H1 (cell line): ENCODE measurements at places on chromosomes 5 and 9. TPM values are rescaled to one million over a fixed set of nuclear protein-coding genes. Genes with fewer than 3 reads are reported as not detected.

DNA sequence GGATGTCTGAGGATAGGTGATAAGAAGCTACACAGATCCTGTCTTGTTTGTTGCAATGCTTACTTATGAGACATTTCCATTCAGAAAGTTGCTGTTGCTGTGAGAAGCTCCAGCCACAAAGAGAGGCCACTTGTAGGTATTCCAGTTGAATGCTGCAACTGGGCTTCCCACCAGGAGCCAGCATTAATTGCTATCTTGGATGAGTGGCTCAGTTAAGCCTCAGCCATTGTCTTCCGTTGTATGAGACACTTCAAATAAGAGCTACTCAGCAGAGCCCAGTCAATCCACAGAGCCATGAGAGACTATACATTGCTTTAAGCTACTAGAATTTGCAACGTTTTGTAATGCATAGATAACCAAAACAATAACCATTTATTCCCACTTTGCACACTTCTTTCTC, 104.3 kb upstream of the ARRDC3 start:
- no peak overlapping the region for H3K27ac ChIP-seq
- no peaks in the 10 kb centered on the region for H3K27me3 ChIP-seq
- DNase-seq: no peak
- H3K4me1 ChIP-seq: no peaks in the 10 kb centered on the region
- H3K36me3 ChIP-seq: no peaks in the 10 kb centered on the region

GRCh38 chr9:111957856-111958631, 61.4 kb downstream of the UGCG start:
- H3K4me1 ChIP-seq: peaks cover 3% of the 10 kb centered on the region
- H3K36me3 ChIP-seq: no peaks in the 10 kb centered on the region
- no peaks in the 10 kb centered on the region for H3K27me3 ChIP-seq
- DNase-seq: no peak

- no peak overlapping the region for H3K4me3 ChIP-seq
- no peaks in the 10 kb centered on the region for H3K27me3 ChIP-seq
- no peak for DNase-seq
- H3K4me1 ChIP-seq: peaks cover 14% of the 10 kb centered on the region
- H3K36me3 ChIP-seq: no peaks in the 10 kb centered on the region
Measured at GRCh38 chr5:154168395-154168794, 22.1 kb upstream of the GALNT10 start.

DNA sequence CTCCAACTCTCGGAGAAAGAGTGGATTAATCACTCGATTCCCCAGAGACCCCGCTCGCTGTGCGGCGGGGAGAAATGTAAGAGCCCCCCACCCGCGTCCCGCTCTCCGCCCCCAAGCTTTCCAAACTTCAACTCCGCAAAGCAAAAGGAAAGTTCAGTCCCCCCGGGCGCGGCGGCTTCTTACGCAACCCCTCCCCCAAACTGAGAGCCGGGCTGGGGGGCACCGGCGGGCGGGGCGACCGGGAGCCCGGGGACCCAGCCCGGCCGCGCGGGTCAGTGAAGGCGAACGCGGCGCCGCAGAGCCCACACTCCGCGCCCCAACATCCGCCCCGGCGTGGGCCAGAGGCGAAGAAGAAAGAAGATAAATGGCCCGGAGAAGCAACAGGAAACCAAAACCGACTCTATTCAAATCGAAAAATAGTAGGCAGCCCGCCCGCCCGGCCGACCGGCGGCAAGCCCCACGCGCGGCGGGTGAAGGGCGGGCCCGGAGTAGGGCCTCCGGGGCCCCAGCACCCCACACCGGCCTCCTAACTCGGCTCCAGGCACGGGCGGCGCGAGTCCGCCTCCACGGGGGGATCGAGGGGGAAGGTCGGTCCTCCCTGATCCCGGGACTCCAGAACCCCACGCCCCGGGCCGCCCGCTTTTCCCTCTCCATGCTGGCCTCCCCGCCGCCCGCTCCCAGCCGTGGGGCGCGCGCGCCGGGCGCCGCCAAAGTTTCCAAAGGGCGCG, 720 bp downstream of the NOTCH1 start:
- no peak for DNase-seq
- peak overlapping the region; percentile 98 for H3K4me3 ChIP-seq
- H3K27me3 ChIP-seq: no peaks in the 10 kb centered on the region
- H3K36me3 ChIP-seq: peaks cover 3% of the 10 kb centered on the region; the same call in 1 of the 2 replicates

GRCh38 chr9:16985559-16986348, 115.3 kb upstream of the BNC2 start:
- H3K27ac ChIP-seq: no peak overlapping the region
- H3K36me3 ChIP-seq: no peaks in the 10 kb centered on the region
- peaks cover 6% of the 10 kb centered on the region for H3K4me1 ChIP-seq
- no peaks in the 10 kb centered on the region for H3K27me3 ChIP-seq
- DNase-seq: no peak

- no peak overlapping the region for H3K27ac ChIP-seq
- no peaks in the 10 kb centered on the region for H3K4me1 ChIP-seq
- H3K36me3 ChIP-seq: no peaks in the 10 kb centered on the region
- no peak overlapping the region for H3K4me3 ChIP-seq
Measured at GRCh38 chr5:54556141-54556540, 38.6 kb downstream of the SNX18 start.

- H3K4me1 ChIP-seq: peaks cover 6% of the 10 kb centered on the region; the same call in 1 of the 2 replicates
- no peak overlapping the region for H3K4me3 ChIP-seq
- H3K27me3 ChIP-seq: no peaks in the 10 kb centered on the region
- no peak for DNase-seq
- H3K36me3 ChIP-seq: no peaks in the 10 kb centered on the region
Measured at GRCh38 chr5:87949676-87950631, 318.7 kb downstream of the TMEM161B start.

Gene IGIP
- 0.33 and 0.69 TPM in 2 replicates for total RNA-seq

Gene ASS1
- total RNA-seq: 108 and 116 TPM in 2 replicates

- no peak overlapping the region for H3K27ac ChIP-seq
- no peaks in the 10 kb centered on the region for H3K27me3 ChIP-seq
- H3K36me3 ChIP-seq: no peaks in the 10 kb centered on the region
- no peak for DNase-seq
Measured at GRCh38 chr5:143733665-143734455, 78.1 kb upstream of the HMHB1 start.

Gene IL3
- not detected in 2 replicates for total RNA-seq

Gene HTR4
- not detected in 2 replicates for total RNA-seq

Gene PCDHA1
- 0.50 and 0.52 TPM in 2 replicates for total RNA-seq

Gene OTP
- total RNA-seq: not detected in 2 replicates

Gene CCDC192
- 0.61 and 0.63 TPM in 2 replicates for total RNA-seq

- no peaks in the 10 kb centered on the region for H3K36me3 ChIP-seq
- peaks cover 15% of the 10 kb centered on the region for H3K4me1 ChIP-seq
- no peak overlapping the region for H3K27ac ChIP-seq
- DNase-seq: no peak
- H3K4me3 ChIP-seq: no peak overlapping the region
Measured at GRCh38 chr5:175826980-175827379, 44.4 kb upstream of the CPLX2 start.

DNA sequence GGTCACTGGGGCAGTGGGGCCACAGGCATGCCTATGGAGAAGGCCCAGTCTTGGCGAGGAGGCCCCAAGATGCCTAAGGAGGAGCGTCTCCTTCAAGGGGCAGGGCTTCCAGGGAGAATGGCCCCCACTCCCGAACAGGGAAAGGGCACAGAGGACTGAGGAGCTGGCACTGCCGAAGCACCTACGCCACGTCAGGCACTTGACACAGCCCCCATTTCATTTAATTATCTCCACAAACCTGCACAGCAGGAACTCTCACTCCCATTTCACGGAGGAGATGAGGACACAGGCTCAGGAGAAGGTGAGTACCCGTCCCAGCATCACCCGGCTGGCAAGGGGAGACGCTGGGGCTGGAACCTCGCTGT, 26.0 kb downstream of the EGR1 start:
- peak overlapping the region; percentile 40 for H3K4me3 ChIP-seq
- no peaks in the 10 kb centered on the region for H3K36me3 ChIP-seq
- peaks cover 3% of the 10 kb centered on the region for H3K4me1 ChIP-seq
- no peak overlapping the region for H3K27ac ChIP-seq

GRCh38 chr5:82265047-82265446, 13.1 kb downstream of the RPS23 start:
- no peak for DNase-seq
- no peaks in the 10 kb centered on the region for H3K4me1 ChIP-seq
- no peaks in the 10 kb centered on the region for H3K36me3 ChIP-seq
- no peak overlapping the region for H3K4me3 ChIP-seq
- H3K27ac ChIP-seq: no peak overlapping the region

DNA sequence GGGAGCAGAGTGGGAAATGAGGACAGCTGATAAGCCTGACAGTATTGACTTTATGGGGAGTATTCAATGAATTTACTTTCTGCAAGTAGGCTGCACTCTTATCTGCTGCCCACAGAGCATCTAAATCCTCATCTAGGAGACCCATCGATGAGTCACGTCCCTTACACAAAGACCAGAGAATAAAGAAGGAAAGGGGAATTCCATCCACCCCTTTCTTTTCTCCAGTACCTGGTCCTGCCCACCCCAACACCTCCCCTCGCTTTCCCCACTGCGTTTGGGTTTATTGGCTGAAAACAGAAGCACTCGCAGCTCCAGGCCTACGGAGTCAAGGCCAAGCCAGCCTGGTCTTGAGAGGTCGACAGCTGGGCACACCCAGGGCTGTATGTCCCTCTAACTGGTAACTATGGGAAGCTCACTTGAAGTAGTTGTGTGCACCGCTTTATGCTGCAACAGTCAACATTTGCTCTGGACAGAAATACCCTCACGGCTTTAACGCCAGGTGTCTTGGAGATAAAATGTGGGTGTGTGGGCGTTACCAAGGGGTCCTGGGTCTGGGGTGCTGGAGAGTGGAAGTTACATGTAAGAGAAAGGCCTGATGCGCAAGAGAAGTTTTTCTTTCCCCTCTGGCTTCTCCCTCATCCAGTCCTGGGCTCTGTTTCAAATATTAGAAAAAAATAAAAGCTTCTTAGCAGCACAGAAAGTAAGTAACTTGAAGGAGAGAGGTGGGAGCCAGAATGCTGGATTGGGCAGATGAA, 14.5 kb upstream of the TAL2 start:
- H3K4me1 ChIP-seq: peaks cover 4% of the 10 kb centered on the region; the same call in 1 of the 2 replicates
- H3K36me3 ChIP-seq: no peaks in the 10 kb centered on the region
- H3K4me3 ChIP-seq: no peak overlapping the region
- H3K27ac ChIP-seq: peak overlapping the region; percentile 35; the same call in 1 of the 2 replicates
- no peaks in the 10 kb centered on the region for H3K27me3 ChIP-seq
- no peak for DNase-seq

Gene FAM78A
- 3.1 and 3.5 TPM in 2 replicates for total RNA-seq

GRCh38 chr9:94843134-94843533, 116.6 kb downstream of the AOPEP start:
- H3K4me1 ChIP-seq: no peaks in the 10 kb centered on the region
- no peak for DNase-seq
- H3K27me3 ChIP-seq: no peaks in the 10 kb centered on the region
- H3K27ac ChIP-seq: no peak overlapping the region
- H3K4me3 ChIP-seq: no peak overlapping the region

GRCh38 chr9:136057236-136058081, 37.6 kb downstream of the NACC2 start:
- peak; percentile 59 for DNase-seq
- H3K4me3 ChIP-seq: no peak overlapping the region
- no peaks in the 10 kb centered on the region for H3K36me3 ChIP-seq
- H3K27ac ChIP-seq: no peak overlapping the region
- no peaks in the 10 kb centered on the region for H3K27me3 ChIP-seq

DNA sequence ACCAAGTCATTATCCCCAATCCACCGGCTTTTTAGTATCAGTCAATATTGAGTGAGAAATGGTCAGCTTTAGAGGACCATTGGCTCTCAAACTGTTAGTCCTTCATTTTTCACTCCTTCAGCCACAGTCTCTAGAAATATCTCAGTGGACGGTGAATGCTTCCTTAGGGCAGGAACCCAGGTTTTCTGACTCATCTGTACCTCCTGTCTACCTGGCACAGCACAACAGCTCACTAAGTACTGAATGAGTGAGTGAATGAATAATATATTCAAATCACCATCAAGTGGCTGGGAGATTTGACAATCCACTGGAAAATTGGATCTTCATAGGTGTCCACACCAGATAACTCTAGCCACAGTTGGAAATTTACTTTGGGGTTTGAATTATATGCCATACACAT, 609.5 kb upstream of the CLINT1 start:
- H3K27me3 ChIP-seq: no peaks in the 10 kb centered on the region
- H3K36me3 ChIP-seq: no peaks in the 10 kb centered on the region
- H3K4me1 ChIP-seq: 0 out of 2 replicates have a peak, but pooled peaks cover 2% of the 10 kb centered on the region
- no peak overlapping the region for H3K27ac ChIP-seq

GRCh38 chr5:125326150-125326510, 579.7 kb upstream of the ZNF608 start:
- no peaks in the 10 kb centered on the region for H3K27me3 ChIP-seq
- H3K36me3 ChIP-seq: no peaks in the 10 kb centered on the region

DNA sequence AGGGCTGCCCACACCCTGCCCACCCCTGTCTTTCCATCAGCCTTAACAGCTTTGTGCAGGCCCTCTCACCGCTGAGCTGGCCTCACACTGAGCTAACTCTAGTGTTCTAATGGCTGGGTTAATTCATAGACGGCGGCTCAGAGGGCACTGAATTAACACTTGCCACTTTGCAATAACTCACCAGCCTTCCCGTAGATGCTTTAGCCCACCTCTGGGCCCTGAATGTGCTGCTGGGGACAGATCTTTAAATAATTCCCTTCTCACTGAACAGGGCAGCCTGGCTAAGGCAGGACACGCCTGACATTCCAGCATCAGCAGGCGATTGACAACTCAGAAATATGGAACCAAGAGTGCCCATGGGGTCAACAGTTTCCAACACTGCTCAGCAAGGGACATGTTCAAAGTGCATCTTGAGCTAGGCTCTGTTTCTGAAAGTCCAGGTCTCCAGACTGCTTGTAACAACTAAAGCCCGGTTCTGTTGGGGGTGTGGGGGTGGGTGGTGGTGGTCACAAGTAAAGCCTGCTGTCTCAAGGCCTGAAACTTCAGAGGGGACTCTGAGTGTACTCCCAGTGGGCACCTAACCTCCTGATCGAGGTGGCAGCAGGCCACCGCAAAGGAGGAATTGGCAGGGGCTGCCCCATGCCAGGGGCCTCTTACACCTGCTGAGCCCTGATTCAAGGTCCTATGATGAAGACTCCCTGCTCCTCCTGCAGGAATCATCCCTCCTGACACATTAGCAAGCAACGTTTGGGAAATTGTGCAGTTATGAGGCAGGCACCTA, 248.3 kb downstream of the FSTL4 start:
- peaks cover 23% of the 10 kb centered on the region for H3K4me1 ChIP-seq
- no peaks in the 10 kb centered on the region for H3K36me3 ChIP-seq
- H3K27ac ChIP-seq: no peak overlapping the region
- no peak for DNase-seq
- H3K27me3 ChIP-seq: no peaks in the 10 kb centered on the region; the same call in 1 of the 2 replicates

Gene GRAMD2B
- 9.4 and 11.7 TPM in 2 replicates for total RNA-seq

GRCh38 chr5:9126490-9126889, 419.4 kb downstream of the SEMA5A start:
- H3K4me1 ChIP-seq: no peaks in the 10 kb centered on the region
- H3K36me3 ChIP-seq: no peaks in the 10 kb centered on the region
- H3K4me3 ChIP-seq: no peak overlapping the region
- no peaks in the 10 kb centered on the region for H3K27me3 ChIP-seq
- H3K27ac ChIP-seq: no peak overlapping the region
- DNase-seq: no peak

GRCh38 chr5:26482810-26483375, 555.5 kb downstream of the CDH9 start:
- no peaks in the 10 kb centered on the region for H3K27me3 ChIP-seq
- H3K4me3 ChIP-seq: no peak overlapping the region
- H3K27ac ChIP-seq: no peak overlapping the region
- H3K36me3 ChIP-seq: no peaks in the 10 kb centered on the region
- DNase-seq: peak; percentile 51
- peaks cover 5% of the 10 kb centered on the region for H3K4me1 ChIP-seq

- no peak overlapping the region for H3K4me3 ChIP-seq
- H3K4me1 ChIP-seq: no peaks in the 10 kb centered on the region
- no peaks in the 10 kb centered on the region for H3K27me3 ChIP-seq
- no peaks in the 10 kb centered on the region for H3K36me3 ChIP-seq
- no peak overlapping the region for H3K27ac ChIP-seq
Measured at GRCh38 chr9:33147416-33148169, 19.5 kb downstream of the B4GALT1 start.
